ENCODE measurements at places on chromosomes 5 and 9. TPM values are rescaled to one million over a fixed set of nuclear protein-coding genes. Genes with fewer than 3 reads are reported as not detected.

Gene ZBED3
- 2.6 TPM for total RNA-seq

Gene DMRT3
- not detected for total RNA-seq

Gene SH3GL2
- total RNA-seq = 0.43 TPM

Gene MLANA
- total RNA-seq = not detected

Gene PPP1R2B
- total RNA-seq = under 0.01 TPM

Gene PKD2L2
- not detected for total RNA-seq

Gene CDKN2B-AS1
- total RNA-seq = 9.5 TPM

Gene PFN3
- total RNA-seq = not detected

Gene PCDHGA12
- 15.5 TPM for total RNA-seq

Gene SHB
- 19.9 TPM for total RNA-seq

Gene MFAP3
- total RNA-seq = 113 TPM

Gene ELOVL7
- total RNA-seq = not detected

Gene ADAMTSL2
- total RNA-seq = under 0.01 TPM

Gene ZNF462
- 32.4 TPM for total RNA-seq

Gene ARRDC3
- total RNA-seq = 56.4 TPM

Gene SOHLH1
- not detected for total RNA-seq

Gene TAS2R1
- total RNA-seq = 0.32 TPM

Gene FOXD4L6
- under 0.01 TPM for total RNA-seq

Gene GADD45G
- 0.64 TPM for total RNA-seq

Gene GMCL2
- total RNA-seq = not detected

Gene PRRX2
- under 0.01 TPM for total RNA-seq

Gene SLIT3
- 0.64 TPM for total RNA-seq

Gene N4BP3
- total RNA-seq = 0.43 TPM

Gene PAEP
- not detected for total RNA-seq

Gene ANKRD34B
- total RNA-seq = not detected

Gene PCDHB14
- 0.43 TPM for total RNA-seq

Gene BTNL8
- total RNA-seq = not detected

Gene BARHL1
- total RNA-seq = not detected

Gene ANKRD55
- total RNA-seq = under 0.01 TPM

Gene EMB
- total RNA-seq = 0.97 TPM

Gene CBY3
- not detected for total RNA-seq

Gene INSL4
- not detected for total RNA-seq

Gene INSYN2B
- 12.5 TPM for total RNA-seq

Gene ZNF367
- total RNA-seq = 4.8 TPM

Gene ROR2
- total RNA-seq = 5.2 TPM

Gene PCDHB8
- under 0.01 TPM for total RNA-seq

Gene CERCAM
- 86.8 TPM for total RNA-seq

Gene DND1
- total RNA-seq = not detected

Gene ARPC5L
- total RNA-seq = 14.2 TPM

Gene FOXD1
- 6.1 TPM for total RNA-seq

Gene FAM78A
- total RNA-seq = 0.43 TPM

Gene ATP10B
- not detected for total RNA-seq

Gene CYLC2
- not detected for total RNA-seq

Gene PCDHGA9
- 4.7 TPM for total RNA-seq

Gene CAMK4
- 3.2 TPM for total RNA-seq

Gene SLC34A1
- total RNA-seq = not detected

Gene SPATA31E1
- not detected for total RNA-seq

Gene CARTPT
- not detected for total RNA-seq

Gene EDIL3
- total RNA-seq = 108 TPM

All from fibroblast of villous mesenchyme (primary cell).